ENCODE measurements at places on chromosomes 5 and 9. TPM values are rescaled to one million over a fixed set of nuclear protein-coding genes. Genes with fewer than 3 reads are reported as not detected.

The UAP1L1 gene
- total RNA-seq, result 23.3 TPM

The NIPAL4 gene
- total RNA-seq, result not detected

The CTNND2 gene
- not detected for total RNA-seq

The FSD1L gene
- 2.1 TPM for total RNA-seq

The LCN2 gene
- not detected for total RNA-seq

The LMAN2 gene
- 332 TPM for total RNA-seq

The TIMD4 gene
- not detected for total RNA-seq

The GMCL2 gene
- not detected for total RNA-seq

The SCGB3A2 gene
- not detected for total RNA-seq

The LRRTM2 gene
- 1.2 TPM for total RNA-seq

The ZNF484 gene
- total RNA-seq, result 14.4 TPM

The CDC14B gene
- 10.7 TPM for total RNA-seq

The FOXD4L5 gene
- total RNA-seq, result under 0.01 TPM

The RHOBTB3 gene
- 41.9 TPM for total RNA-seq

The ADGRV1 gene
- under 0.01 TPM for total RNA-seq

The PRDM9 gene
- total RNA-seq, result not detected

The ANGPTL2 gene
- total RNA-seq, result 14.6 TPM

The SPACA9 gene
- total RNA-seq, result 1.5 TPM

The ARHGEF37 gene
- total RNA-seq, result 35.4 TPM

The HSD17B4 gene
- total RNA-seq, result 205 TPM

The CDX1 gene
- total RNA-seq, result not detected

The PCDH1 gene
- 196 TPM for total RNA-seq

The VLDLR gene
- total RNA-seq, result 7.4 TPM

The SPINK13 gene
- not detected for total RNA-seq

The MARCHF11 gene
- total RNA-seq, result not detected

The MCC gene
- total RNA-seq, result 39.9 TPM

The FBXW5 gene
- total RNA-seq, result 202 TPM

The CYFIP2 gene
- 30.6 TPM for total RNA-seq

The GDNF gene
- not detected for total RNA-seq

The ABO gene
- 0.16 TPM for total RNA-seq

The PCDHB10 gene
- total RNA-seq, result 1.6 TPM

The OXCT1 gene
- total RNA-seq, result 61.2 TPM

The RASEF gene
- not detected for total RNA-seq

The C7 gene
- total RNA-seq, result 0.06 TPM

The CRHBP gene
- 0.49 TPM for total RNA-seq

The NR2F1-AS1 gene
- 3.7 TPM for total RNA-seq

The ADAMTS19 gene
- total RNA-seq, result not detected

The UBAP1 gene
- total RNA-seq, result 22.9 TPM
